ENCODE measurements at places on chromosomes 6 and 20.

DNA sequence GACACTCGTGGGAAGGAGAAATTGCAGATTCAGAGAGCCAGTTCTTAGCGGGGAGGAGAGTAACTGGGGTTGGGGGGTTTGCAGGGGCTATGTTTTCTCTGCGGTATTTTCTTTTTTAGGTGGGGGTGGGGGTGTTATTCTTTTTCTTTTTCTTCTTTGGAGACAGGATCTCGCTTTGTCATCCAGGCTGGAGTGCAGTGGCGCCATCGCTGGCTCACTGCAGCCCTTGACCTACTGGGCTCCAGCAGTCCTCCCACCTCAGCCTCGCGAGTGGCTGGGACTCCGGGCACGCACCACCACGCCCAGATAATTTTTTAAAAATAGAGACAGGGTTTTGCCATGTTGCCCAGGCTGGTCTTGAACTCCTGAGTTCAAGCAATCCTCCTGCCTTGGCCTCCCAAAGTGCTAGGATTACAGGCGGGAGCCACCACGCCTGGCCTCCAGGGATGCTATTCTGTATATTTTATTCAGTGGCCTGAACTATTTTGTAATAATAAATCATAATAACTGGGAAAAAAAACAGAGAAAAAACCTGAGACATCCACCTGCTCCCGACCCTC lies 57.3 kb downstream of the UBE2V1 start:
- DNase-seq: no peak

DNA sequence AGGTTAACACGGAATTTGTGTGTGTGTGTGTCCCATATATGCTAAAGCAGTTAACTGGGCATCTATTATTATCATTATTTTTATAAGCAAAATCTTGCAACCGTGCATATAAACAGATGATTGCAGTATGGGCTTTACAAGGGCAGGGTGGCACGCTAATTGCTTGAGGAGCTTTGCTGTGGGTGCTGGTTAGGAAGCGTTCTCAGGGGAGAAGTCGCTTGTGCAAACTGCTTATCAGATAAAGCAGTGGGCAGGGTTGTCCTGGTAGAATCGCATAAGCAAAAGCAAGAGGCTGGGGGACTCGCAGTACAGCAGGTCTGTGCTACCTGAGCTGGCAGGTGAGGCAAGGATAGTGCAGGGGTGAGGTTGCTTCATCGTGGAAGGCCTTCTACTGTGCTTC lies 9.7 kb upstream of the CCN6 start:
- no peak for DNase-seq

- DNase-seq: no peak
Measured at GRCh38 chr6:148414836-148415235, 72.2 kb downstream of the SASH1 start.

DNA sequence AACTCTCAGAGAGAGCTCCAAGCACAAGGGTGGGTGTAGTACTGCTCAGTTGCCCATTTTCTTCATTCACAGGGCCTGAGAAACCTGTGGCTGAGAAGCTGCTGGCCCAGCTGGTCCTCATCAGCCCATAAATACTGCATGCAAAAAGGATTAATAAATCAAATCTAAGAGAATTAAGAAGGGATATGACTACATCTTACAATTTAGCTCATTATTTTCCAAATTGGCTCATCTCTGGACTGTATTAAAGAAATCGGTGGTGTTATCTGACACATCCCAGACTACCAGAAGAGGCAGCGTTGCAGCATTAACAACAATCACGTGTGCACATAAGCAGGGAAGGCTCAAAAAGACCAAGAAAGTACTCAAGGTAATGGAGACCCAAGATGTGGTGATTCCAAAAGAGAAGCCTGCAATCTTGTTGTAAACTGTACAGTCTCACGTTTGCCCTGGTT lies 90.7 kb downstream of the CD24 start:
- no peak for DNase-seq

GRCh38 chr6:8400663-8401062 lies 34.7 kb downstream of the SLC35B3 start:
- DNase-seq: no peak

- DNase-seq: no peak
Measured at GRCh38 chr6:32088487-32089049, 20.6 kb downstream of the TNXB start.

- DNase-seq: no peak
Measured at GRCh38 chr6:71410164-71410566, 121.6 kb downstream of the OGFRL1 start.

DNA sequence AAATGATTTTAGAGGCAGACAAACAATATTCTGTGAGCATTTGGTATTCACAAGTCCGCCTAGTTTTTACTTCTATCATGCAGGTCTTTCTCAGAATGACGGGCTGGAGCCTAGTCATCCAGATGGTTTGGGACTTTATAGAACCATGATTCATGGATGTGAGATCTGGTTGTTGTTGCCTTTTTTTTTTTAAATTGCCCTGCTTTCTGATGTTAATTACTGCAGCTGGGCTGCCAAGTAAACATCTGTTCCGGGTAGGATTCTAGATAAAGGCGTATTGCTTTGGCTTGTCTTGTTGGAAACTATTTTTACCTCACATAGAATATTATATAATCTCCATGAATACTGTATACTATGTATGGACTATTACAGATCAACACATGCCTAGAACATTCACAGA lies 58.1 kb downstream of the RNF217 start:
- no peak for DNase-seq

DNA sequence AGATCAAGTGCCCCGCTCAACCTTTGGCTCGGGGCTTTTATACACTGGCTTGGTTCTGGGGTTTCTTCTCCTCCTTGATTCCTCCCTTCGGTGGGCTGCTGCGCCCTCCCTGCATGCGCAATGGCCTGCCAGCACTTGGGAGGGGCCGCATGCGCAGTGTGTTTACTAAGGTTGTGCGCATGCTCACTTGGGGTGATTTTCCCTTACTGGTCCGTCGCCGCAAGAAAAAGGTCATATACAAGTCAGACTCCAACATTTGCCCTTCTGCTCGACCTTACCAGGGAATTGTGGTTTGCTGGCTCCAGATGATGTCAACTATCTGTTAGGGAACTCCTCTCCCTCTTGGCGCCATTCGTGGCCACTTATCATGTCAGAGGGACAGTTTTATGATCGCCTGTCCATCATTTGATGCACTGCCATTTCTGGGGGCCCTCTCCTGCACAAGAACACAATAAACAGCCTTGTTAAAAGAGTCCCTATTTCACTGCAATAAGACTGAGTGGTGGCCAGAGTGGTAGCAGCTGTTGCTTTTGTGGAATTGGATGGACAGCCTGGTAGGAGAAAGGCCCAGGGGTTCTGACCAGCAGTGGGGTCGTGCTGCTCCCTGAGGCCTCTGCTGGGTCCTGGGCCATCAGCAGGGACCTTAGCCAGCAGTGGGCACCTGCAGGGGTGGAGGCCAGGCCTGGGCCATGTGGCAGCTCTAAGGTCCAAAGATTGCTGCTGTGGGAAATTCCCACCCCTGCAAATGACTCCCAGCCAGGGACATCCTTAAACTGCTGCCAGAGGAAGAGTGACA lies 2.8 kb upstream of the LBP start:
- DNase-seq: no peak

DNA sequence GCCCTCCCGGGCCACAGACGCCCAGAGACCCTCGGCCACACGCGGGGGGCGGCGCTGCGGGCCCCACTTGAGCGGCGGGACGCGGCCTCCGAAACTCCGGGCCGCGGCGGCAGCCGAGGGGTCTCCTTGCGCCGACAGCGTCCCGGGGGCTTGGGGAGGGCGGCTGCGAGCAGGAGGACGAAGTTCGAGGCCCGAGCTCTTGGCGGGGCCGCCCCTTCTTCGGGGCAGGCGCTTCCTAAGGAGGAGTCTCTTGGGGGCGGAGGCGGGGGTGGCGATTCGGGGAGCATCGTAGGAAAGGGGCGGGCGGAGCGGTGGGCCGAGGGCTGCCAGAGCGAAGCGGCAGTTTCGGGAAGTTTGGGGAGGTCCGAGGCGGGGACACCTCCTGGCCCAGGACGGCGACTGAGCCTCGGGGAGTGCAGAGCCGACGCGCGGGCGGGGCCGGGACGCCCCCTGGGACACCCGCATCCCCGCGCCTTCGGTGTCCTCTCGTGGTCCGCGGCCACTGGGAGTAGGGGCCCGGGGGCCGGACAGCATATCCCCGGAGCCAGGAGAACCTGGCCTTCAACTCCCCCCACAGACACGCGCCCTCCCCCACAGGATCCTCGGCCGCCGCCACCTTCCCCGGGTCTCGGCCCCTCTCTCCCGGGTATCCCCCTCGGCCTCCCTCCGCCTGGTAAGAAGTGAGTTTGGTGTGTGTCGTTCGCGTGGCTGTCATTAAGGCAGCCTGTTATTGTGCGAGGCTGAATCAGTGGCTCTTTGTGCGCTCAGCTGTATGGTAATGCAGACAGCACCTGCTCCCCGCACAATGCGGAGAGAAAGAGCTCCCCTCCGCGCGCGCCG lies 613 bp upstream of the DLL1 start:
- peak; percentile 74 for DNase-seq

DNA sequence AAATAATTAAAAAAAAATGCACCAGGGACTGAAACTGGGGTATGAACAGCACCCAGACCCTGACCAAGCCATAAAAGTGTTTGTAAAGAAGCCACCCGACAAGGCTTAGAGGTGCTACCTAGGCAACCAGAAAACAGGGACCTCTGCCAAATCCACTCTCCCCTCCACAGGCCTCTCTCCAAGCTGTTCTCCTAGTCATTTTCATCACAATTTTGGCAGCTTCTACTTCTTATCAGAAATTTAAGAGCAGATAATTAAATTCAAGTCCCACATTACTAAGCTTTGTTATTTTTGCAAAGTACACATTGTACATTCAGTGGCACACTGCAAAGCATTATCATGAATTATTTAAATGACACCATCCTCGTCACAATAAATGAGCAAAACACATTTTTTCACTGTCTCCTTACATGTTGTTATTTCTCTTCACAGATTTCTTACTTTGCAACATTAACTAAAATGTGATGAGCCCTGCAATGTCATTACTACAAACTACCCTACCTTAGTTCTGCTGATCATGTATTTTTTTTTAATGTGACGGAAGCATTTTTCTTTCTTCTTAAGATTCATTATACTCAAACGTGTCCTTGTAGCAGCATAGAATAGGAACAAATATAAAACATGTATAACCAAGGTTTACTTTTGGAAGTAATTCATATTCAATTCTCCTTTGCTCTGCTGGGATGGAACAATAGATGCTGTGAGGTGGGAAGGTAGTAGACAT lies 38.1 kb downstream of the ECT2L start:
- no peak for DNase-seq

DNA sequence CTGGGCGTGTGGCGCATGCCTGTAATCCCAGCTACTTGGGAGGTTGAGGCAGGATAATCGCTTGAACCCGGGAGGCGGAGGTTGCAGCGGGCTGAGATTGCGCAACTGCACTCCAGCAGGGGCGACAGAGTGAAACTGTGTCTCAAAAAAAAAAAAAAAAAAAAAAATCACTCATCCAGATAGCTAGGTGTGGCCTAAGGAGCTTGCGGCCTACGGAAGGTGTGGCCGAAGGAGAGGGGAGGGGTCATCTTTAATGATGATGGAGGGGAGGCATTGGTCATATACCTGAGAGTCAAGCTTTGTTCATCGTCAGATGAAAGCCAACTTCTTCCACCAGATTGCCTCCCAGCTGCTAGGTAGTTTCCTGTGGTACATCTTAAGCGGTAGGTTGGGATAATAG lies 801 bp upstream of the PPARD start:
- no peak for DNase-seq

- peak; percentile 26 for DNase-seq
Measured at GRCh38 chr20:2305479-2305878, 9.7 kb downstream of the TGM3 start.

DNA sequence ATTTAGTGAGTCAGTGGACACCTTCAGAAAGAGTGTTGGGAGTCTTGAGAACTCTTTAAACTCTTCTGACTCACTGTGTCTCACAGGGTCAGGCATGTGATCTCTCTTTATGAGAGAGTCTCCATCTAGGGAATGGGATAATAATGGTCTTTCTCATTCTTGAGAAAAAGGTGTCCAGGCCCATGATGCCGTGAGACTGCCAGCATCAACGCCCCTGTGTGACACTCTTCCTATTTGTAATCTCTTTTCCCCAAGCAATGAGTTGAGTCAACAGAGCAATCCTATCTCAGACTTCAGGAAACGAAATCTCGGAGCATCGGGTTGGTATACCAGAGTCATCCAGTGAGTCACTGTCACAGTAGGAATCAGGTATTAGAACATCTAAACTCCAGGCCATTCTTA lies 82.3 kb upstream of the BMP2 start:
- DNase-seq: no peak

DNA sequence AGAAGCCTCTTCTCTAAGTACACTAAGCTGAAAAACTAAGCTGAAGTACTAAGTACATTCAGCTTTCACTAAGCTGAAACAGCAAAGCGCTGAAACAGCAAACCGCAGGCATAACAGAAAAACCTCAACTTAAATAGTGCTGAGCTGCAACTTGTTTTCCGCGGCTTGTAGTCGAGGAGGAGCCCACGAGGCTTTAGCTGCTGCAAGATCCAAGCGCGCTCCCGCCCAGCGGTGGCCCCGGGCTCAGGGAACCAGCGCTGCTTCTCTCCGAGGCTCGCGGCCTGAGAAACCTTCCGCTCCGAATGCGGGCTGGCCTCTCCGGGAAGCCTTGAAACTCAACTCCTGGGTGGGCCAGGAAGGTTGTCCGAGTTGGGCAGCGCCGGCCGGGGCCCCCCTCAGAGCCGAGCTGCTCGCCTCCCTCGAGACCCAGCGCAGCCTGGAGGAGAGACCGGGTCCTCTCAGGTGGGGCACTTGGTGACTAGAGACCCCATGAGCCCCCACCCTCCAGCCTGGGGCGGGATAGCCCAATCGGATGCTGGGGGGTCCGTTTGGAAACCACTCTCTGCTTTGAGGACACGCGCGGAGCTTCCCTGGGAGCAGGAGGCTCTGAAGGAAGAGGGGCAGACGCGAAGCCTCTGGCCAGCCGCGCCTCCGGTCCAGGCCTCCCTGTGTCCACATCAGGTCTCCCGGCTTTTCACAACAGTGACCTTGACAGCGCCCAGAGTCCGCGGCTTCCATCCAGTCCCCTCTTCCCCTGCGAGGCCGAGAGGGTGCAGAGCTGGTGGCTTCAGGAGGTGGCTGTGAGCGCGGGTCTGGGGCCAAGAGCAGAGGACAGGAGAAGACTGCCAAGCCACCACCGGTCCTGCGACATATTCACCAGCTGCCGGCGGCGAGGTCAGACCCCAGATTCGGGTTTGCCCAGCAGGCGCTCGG lies 38.1 kb upstream of the HLA-E start:
- DNase-seq: peak; percentile 73

GRCh38 chr6:54097753-54098152 lies 13.5 kb upstream of the MLIP start:
- DNase-seq: no peak

GRCh38 chr6:27867945-27868300 lies 44.3 kb downstream of the OR2B2 start:
- no peak for DNase-seq

- no peak for DNase-seq
Measured at GRCh38 chr6:54315656-54316055, 7.4 kb downstream of the TINAG start.

Measured in left forelimb (tissue), 1 donor.